Left ventricle myocardium superior (tissue), 1 donor: ENCODE measurements at places on chromosomes 4 and X.

DNA sequence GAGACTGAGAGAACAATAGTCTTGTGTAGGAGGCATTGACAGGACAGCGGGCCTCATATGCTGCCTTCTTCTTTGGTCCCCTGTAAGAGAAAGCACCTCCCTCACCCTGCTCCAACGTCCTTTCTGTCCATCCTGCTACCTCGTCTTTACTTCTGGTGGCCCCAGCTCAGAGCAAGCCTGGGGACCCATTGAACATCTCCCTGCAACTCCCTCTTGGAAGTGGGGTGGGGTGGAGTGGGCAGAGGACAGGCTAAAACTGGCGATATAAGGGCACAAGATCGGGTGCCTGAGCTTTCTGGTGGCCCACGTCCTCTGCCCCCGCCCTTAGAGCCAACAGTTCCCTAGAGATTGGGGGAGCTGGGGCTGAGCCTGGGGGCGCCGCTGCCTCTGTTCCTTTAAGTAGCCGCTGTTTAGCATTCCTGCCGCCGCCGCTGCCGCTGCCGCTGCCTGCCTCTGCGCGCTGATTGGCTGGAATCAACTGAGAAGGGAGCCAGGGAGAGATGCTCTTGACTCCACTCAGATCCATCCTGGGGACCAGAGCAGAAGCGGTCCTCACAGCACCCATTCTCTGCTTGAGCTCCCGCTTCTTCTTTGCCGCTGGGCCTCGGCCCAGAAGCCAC lies at the start of gene DLG3:
DLG3 (plus strand) TSS at position 510 of the 620 bp plus-strand sequence. CDS start 367 bp downstream, outside the sequence.
- DNase-seq: no peak

DNA sequence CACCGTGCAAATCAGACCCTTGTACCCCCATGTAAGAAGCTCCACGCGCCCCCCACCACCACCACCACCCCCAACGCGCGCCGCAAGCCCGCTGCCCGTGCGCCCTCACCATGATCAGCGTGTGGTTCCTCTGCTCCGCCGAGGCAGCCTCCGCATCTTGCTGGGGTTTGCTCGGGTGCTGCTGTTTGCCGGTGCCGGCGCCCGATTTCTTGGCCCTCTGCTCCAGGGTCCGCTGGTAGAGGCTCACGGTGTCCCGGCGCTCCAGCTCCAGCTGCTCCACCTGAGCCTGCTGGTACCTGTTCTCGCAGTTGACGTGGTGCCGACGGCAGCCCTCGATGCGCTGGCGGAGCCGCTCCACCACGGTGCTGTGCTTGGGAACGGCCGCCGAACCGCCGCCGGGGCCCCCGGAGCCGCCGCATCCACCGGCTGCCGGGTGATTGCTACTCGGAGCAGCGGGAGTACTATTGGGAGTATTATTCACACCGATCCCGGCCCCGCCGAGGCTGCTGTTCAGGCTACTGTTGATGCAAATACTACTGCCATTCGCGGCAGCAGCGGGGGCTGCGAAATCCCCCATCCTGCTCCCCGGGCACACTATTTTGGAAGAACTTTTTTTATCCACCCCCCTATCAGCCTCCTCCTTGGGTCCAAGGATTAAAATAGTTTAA lies 1.1 kb downstream of the MAML3 start:
- peak; percentile 78 for DNase-seq

GRCh38 chr4:107066621-107067020 lies 30.5 kb upstream of the DKK2 start:
- DNase-seq: no peak

GRCh38 chr4:112318239-112319142 lies 21.3 kb downstream of the ALPK1 start:
- no peak for DNase-seq

GRCh38 chrX:40310447-40310846 lies 212.7 kb upstream of the BCOR start:
- DNase-seq: no peak

DNA sequence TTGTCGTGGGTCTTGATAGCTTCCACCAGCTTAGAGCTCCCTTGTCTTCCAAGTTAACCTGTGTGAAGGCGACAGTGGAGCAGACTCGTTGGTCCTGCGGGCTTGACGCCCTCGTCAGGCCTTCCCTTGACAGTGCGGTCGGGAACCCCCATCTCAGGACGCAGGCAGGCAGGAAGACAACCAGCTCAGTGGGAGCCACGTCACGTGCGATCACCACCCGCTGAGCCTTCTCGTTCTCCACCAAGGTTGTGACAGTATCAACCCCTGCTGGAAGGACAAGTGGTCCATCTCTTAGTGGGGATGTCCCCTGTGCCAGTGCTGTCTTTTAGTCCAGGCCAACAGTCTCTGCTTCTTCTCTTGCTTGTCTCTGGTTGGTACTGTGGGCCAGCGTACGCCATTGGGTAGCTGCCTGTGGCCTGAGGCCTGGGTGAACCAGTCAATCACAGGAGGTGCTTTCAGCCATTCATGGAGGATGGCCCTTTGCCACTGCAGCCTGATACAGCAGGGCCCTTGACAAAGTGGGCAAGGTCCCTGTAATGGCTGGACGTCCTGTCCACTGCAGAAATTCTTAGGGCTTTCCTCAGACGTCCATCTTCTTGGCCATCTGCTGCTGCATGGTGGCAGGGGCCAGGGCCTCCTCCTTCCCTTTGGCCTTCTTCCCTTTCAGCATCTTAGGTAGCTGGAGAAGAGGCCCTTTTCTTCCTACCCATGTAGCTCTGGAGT lies 31.4 kb downstream of the RGS12 start:
- DNase-seq: no peak

GRCh38 chr4:11701966-11702725 lies 273.5 kb upstream of the HS3ST1 start:
- DNase-seq: no peak

DNA sequence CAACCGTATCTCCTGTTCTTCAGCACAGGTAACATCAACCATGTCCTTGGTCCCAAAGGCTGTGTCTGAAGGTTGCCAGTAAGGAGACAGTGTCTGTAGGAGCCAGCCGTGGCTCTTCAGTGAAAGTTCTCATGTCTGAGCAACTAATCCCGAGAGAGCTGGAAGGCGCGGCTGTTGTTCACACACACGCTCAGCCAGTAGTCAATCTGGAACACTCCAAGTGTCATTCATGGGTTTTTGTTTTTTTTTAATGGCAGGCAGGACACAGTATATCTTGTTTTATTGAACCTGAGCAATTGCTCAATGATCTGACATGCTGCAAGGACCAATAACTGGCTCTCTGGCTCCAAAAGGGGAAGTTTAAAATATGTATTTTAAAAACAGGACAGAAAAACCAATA lies 48.4 kb upstream of the MAP3K15 start:
- no peak for DNase-seq

GRCh38 chr4:127771535-127772275 lies 10.4 kb upstream of the HSPA4L start:
- DNase-seq: no peak

- peak; percentile 38 for DNase-seq
Measured at GRCh38 chr4:140095694-140096482, 58.1 kb downstream of the MAML3 start.

DNA sequence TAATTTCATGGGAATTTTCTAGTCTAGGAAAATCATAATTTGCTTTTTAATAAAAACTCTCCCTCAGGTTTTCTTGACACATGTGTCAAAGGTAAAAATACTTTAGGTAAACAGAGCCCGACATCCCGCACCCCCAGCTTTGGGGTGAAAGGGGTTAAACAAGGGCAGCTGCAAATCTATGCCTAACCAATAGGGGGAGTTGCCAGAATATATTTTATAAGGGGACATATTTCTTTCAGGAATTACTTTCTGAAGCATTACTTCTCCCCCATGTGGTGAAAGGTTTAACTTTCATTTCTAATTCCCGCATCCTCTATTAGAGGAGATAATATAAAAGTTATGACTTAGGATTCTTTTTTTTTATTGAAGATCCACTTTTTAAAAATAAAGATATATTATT lies 53.9 kb upstream of the HEPH start:
- DNase-seq: no peak

- no peak for DNase-seq
Measured at GRCh38 chr4:143625632-143626031, 74.8 kb downstream of the FREM3 start.

GRCh38 chr4:110854021-110854678 lies 231.3 kb upstream of the PITX2 start:
- no peak for DNase-seq

DNA sequence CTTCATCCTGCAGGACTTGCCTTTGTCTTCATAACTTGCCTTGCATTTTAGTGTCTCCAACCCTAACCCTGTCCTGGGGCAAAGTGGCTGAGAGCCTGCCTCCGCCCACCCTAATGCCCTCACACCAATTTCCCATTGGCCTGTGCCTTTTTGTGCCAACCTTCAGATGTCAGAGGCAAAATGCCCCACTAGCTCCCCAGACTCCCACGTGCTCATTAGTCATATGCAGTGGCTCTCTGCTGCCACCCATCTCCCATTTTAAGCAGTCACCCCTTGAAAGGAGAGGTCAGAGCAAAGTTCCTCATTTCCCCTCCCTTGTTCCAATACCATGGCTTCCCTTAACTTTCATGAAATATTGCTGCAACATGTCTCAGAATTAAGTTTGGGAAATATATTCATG lies 74.8 kb upstream of the PASD1 start:
- DNase-seq: no peak
